Uterus (tissue), 4 donors: ENCODE measurements at places on chromosomes 4 and X. TPM values are rescaled to one million over a fixed set of nuclear protein-coding genes. Genes with fewer than 3 reads are reported as not detected.

SLC9B1 gene
- 4.8 TPM for total RNA-seq

ARR3 gene
- total RNA-seq = not detected

HSD17B13 gene
- total RNA-seq = 0.26 TPM

C4orf50 gene
- 0.07 TPM for total RNA-seq

PAGE1 gene
- total RNA-seq = not detected

DNA sequence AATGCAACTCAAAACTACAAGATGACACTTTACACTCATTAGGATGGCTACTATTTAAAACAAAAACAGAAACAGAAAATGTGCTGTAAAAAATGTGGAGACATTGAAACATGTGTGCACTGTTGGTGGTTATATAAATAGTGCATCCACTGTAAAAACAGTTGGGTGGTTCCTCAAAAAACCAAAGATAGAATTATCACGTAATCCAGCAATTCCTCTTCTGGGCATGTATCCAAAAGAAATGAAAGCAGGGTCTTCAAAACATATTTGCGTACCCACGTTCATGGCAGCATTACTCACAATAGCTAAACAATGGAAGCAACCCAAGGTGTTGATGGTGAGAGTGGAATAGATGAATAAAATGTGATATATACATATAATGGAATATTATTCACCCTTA, 967.2 kb downstream of the TRAM1L1 start:
- H3K27ac ChIP-seq = no peak overlapping the region
- H3K27me3 ChIP-seq = no peaks in the 10 kb centered on the region
- H3K4me3 ChIP-seq = no peak overlapping the region
- no peak for DNase-seq
- H3K4me1 ChIP-seq = no peaks in the 10 kb centered on the region

DNA sequence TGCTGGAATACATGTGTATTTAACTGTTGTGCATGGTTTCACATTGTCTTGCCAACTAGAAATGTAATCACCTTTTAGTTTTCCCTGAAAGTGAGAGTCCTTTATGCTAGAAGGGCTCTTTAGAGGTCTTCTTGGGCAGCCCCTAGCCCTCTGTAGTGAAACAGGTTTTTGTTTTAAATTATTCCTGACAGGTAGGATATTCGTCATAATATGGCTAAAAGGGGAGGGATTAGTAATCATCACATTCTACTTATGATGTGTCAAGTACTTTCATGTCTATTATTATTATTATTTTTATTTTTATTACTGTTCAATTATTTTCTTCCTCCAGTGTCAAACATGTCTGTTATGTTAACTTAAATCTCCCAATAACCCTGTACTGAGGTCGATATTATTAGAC, 35.5 kb downstream of the MSN start:
- DNase-seq = no peak
- H3K36me3 ChIP-seq = no peaks in the 10 kb centered on the region
- H3K27ac ChIP-seq = peak overlapping the region; percentile 78
- H3K4me1 ChIP-seq = peaks cover 7% of the 10 kb centered on the region
- H3K27me3 ChIP-seq = no peaks in the 10 kb centered on the region
- no peak overlapping the region for H3K4me3 ChIP-seq

- H3K4me1 ChIP-seq = no peaks in the 10 kb centered on the region
- H3K27me3 ChIP-seq = no peaks in the 10 kb centered on the region
- no peak overlapping the region for H3K4me3 ChIP-seq
- H3K27ac ChIP-seq = no peak overlapping the region
- no peaks in the 10 kb centered on the region for H3K36me3 ChIP-seq
- peak; percentile 12 for DNase-seq
Measured at GRCh38 chr4:42865572-42866189, 26.8 kb upstream of the GRXCR1 start.

GRCh38 chrX:99469439-99469838, 940.6 kb downstream of the PCDH19 start:
- no peak overlapping the region for H3K4me3 ChIP-seq
- H3K27ac ChIP-seq = no peak overlapping the region
- no peaks in the 10 kb centered on the region for H3K4me1 ChIP-seq

GRCh38 chr4:87056881-87057280, 122.1 kb downstream of the AFF1 start:
- peak overlapping the region; percentile 80 for H3K27ac ChIP-seq
- peaks cover 38% of the 10 kb centered on the region for H3K4me1 ChIP-seq

DNA sequence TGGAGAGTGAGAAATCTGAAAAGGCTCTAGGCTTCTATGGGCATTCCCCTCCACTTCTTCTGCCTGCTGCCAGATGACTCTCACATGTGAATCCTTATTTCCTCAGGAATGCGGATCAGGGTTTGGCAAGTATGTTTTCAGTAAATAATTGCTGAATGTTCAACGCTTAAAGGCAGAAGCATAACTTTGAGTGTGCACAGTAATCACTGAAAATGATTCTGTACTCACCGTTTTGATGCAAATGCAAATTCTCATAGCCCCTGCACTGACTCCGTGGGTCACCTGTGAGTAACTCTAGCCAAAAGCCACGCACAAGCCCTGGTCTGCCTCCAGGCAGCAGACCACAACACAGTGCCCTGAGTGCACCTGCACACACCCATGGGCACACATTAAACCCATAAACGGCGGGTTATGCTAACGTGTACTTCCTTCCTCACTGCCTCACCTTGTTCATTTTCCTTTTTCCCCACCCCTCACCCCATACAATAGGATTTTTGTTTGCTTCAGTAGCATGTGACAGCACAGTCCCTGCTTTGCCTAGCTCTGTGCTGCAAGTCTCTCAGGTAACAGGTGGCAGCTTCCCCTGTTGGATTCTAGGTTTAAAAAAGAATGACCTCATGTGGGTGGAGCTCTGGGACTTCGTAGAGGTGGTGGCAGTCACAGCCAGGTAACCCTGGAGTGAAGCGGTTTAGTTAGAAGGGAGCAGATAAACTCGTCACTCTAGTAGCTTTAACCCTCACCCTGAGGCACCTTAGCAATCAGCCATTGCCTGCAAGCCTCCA, at the start of gene ARHGEF38:
ARHGEF38 (plus strand) TSS at position 656 of the 782 bp plus-strand sequence. CDS start 146 bp downstream, outside the sequence.
- DNase-seq = no peak
- H3K27ac ChIP-seq = no peak within 1 kb of the TSS
- no peaks in the 10 kb centered on the region for H3K27me3 ChIP-seq
- no peaks in the 10 kb centered on the region for H3K36me3 ChIP-seq
- no peak within 1 kb of the TSS for H3K4me3 ChIP-seq

GRCh38 chr4:118784776-118785175, 51.1 kb downstream of the SEC24D start:
- H3K27me3 ChIP-seq = no peaks in the 10 kb centered on the region
- no peak overlapping the region for H3K27ac ChIP-seq
- no peak overlapping the region for H3K4me3 ChIP-seq
- no peaks in the 10 kb centered on the region for H3K4me1 ChIP-seq
- no peaks in the 10 kb centered on the region for H3K36me3 ChIP-seq

DNA sequence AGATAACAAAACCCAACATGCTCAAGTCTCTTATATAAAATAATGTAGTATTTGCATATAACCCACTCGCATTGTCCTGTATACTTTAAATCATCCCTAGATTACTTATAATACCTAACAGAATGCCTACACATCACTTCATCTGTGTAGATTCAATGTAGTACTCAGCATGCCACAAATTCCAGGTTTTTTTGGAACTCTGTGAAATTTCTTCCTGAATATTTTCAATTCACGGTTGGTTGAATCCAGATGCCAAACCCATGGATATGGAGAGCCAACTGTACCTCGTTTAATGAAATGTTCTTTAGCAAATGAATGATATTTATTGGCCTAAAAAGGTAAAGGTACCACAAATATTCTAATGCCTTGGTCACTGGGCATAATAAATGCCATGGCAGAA, 24.8 kb downstream of the CCNI start:
- no peaks in the 10 kb centered on the region for H3K36me3 ChIP-seq
- H3K4me1 ChIP-seq = no peaks in the 10 kb centered on the region
- H3K27me3 ChIP-seq = no peaks in the 10 kb centered on the region
- no peak overlapping the region for H3K4me3 ChIP-seq
- H3K27ac ChIP-seq = no peak overlapping the region
- no peak for DNase-seq

GRCh38 chr4:117971403-117971802, 62.9 kb upstream of the NDST3 start:
- no peaks in the 10 kb centered on the region for H3K27me3 ChIP-seq
- no peaks in the 10 kb centered on the region for H3K36me3 ChIP-seq
- no peak for DNase-seq
